Immature natural killer cell (primary cell): ENCODE measurements at places on chromosomes 16 and 17. TPM values are rescaled to one million over a fixed set of nuclear protein-coding genes. Genes with fewer than 3 reads are reported as not detected.

DNA sequence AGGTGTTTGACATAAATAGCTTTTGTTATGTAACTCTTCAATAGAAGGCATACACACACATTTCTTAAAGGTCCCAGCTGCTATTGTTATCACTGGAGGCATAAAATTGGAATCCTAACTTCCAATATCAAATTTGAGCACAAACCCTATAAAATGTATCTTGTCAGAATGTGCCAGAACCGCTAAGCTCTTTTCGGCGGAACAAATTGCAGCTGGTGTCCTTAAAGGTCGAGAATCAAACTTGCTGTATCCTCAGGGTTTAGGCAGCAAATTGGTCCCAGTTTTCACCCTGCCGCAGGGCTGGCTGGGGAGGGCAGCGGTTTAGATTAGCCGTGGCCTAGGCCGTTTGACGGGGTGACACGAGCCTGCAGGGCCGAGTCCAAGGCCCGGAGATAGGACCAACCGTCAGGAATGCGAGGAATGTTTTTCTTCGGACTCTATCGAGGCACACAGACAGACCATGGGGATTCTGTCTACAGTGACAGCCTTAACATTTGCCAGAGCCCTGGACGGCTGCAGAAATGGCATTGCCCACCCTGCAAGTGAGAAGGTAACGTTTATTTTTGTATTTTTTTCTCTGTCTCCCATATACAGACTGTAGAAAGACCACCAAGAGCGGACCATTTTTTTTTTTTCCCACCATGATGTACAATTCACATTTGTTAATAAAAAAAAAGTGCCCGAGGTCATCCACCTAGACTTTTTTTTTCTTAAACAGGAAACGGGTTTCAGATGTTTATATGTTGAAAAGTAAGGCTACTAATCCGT is 297.1 kb downstream of the IRF8 start:
- DNase-seq = no peak
- H3K27ac ChIP-seq = no peak overlapping the region
- no peak overlapping the region for H3K4me3 ChIP-seq
- no peaks in the 10 kb centered on the region for H3K36me3 ChIP-seq
- H3K27me3 ChIP-seq = peaks cover 11% of the 10 kb centered on the region

DNA sequence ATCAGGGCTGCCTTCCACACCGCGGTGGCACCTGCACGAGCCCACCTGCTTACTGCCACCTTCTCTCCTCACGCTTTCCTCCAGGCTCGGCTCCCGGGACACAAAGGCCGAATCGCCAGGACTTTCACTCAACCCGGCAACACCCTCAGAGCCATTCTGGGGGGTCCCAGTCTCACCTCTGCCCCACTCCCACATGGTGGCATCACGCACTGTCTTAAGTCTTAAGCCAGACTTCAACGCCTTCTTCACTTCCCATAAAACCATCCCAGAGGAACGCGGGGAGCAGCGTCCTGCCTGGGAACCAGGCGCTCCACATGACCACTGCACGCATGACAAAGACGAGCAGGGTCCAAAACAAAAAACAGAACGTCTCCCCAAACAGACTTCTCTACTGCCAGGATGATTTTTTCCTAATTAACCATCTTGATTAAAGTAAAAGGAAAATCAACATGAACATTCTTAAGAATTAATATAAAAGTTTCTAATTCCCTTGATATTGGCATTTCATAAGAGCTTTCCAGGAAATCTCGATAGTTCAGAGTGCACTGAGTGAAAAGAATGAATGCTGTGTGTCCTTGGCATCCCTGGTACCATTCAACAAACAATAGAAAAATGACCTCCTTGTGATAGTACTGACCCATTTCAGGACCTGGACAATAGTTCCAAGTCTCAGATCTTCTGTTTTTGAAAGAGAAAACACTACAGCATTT is 2.6 kb downstream of the CANT1 start:
- peaks cover 3% of the 10 kb centered on the region for H3K36me3 ChIP-seq
- H3K27me3 ChIP-seq = peaks cover 20% of the 10 kb centered on the region
- peaks cover 62% of the 10 kb centered on the region for H3K4me1 ChIP-seq
- peak overlapping the region; percentile 36 for H3K27ac ChIP-seq
- H3K4me3 ChIP-seq = peak overlapping the region; percentile 65
- no peak for DNase-seq

- H3K4me3 ChIP-seq = no peak overlapping the region
- no peaks in the 10 kb centered on the region for H3K4me1 ChIP-seq
- no peaks in the 10 kb centered on the region for H3K36me3 ChIP-seq
- H3K27ac ChIP-seq = no peak overlapping the region
- no peaks in the 10 kb centered on the region for H3K27me3 ChIP-seq
- DNase-seq = no peak
Measured at GRCh38 chr16:9003322-9003721, 39.6 kb upstream of the USP7 start.

GRCh38 chr17:49598918-49599317 is 23.2 kb downstream of the NXPH3 start:
- H3K4me1 ChIP-seq = no peaks in the 10 kb centered on the region
- H3K36me3 ChIP-seq = peaks cover 37% of the 10 kb centered on the region
- no peak for DNase-seq
- H3K27ac ChIP-seq = no peak overlapping the region
- H3K27me3 ChIP-seq = no peaks in the 10 kb centered on the region
- no peak overlapping the region for H3K4me3 ChIP-seq

DNA sequence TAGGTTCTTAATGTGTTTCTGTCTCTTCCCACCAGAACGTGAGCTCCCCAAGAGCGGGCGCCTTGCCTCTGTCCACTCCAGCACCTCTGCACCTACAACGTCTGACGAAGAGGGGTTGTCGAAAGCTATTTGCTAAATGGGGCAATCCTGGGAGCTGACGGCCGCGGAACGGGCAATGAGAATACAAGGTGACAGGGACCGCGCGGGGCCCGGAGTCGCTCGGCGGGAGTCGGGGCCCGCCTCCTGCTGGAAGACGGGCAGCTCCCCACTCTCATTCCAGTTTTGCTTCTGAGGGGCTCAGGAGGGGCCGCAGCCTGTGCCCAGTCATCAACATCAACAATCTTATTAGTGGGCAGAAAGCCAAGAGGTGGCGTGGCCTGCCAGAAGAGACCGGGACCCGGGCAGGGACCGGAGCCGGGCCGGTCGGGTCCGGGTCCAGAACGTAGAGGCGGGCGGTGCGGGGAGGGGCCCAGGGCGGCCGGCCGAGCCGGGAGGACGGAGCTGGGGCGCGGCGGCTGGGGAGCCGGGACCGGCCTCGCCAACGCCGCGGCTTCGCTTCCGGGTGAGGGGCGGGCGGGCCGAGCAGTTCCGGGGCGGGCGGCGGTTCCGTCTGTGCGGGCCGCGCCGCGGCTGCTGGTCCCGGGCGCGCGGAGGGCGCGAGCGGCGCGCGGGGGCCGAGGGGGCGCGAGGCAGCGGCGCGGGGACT is at the start of gene MOSMO:
MOSMO (plus strand) TSS at position 603 of the 706 bp plus-strand sequence. CDS start 191 bp downstream, outside the sequence.
- peak; percentile 69 for DNase-seq
- H3K27ac ChIP-seq = peak within 1 kb of the TSS; percentile 81
- H3K4me3 ChIP-seq = peak within 1 kb of the TSS; percentile 88
- H3K27me3 ChIP-seq = peaks cover 5% of the 10 kb centered on the region
- H3K36me3 ChIP-seq = no peaks in the 10 kb centered on the region

DNA sequence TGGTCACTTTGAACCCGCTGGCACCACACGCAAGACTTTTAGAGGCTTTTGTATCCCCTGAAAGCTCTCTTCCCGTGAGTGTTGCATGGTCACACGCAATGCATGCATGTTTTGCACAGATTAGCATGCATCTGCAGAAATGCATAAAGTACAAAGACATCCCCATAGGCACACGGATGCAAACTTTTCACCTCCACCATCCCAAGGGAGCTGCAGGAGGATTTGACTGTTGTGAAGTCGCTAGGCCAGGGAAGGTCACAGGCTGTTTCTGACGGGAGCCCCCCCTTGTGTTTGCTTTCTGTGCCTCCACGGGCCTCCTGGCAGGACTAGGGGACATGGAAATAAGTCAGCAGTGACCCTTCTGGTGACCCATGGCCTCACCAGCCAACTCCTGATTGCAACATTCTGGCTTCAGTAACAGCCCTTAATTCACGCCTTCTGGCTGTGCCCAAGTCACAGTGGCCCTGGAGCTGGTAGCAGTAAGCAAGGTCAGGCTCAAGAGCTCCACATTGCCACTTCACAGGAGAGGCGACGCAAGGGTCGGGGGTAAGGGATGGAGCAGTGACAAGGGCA is 45.1 kb downstream of the SOX9 start:
- no peaks in the 10 kb centered on the region for H3K27me3 ChIP-seq
- no peak overlapping the region for H3K27ac ChIP-seq
- no peak overlapping the region for H3K4me3 ChIP-seq

- peaks cover 27% of the 10 kb centered on the region for H3K4me1 ChIP-seq
- H3K27ac ChIP-seq = no peak overlapping the region
- DNase-seq = no peak
- H3K27me3 ChIP-seq = peaks cover 4% of the 10 kb centered on the region
Measured at GRCh38 chr16:31440516-31441184, 1.9 kb downstream of the ZNF843 start.

- H3K27me3 ChIP-seq = no peaks in the 10 kb centered on the region
- H3K4me1 ChIP-seq = no peaks in the 10 kb centered on the region
- no peak overlapping the region for H3K4me3 ChIP-seq
- DNase-seq = no peak
Measured at GRCh38 chr16:76970745-76971099, 220.3 kb upstream of the MON1B start.

DNA sequence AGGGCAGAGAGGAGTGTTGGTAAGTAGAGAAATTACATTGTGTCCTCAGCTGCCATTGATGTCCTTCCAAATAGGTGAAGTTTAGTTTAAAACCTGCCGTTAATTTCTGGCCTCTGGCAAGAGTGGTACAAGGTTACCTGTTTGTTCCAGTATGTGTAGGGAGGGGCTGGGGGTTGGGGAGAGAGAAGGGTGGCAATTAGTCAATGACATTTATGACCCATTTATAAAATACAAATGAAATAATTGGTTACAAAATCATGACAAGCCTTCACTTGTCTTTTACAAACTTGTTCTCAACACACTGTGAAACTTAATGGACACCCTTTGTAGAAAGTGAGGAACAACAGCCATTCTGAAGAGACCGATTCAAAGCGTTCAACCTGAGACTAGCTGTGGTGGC is 281.0 kb downstream of the FTO start:
- H3K4me1 ChIP-seq = no peaks in the 10 kb centered on the region
- DNase-seq = no peak

DNA sequence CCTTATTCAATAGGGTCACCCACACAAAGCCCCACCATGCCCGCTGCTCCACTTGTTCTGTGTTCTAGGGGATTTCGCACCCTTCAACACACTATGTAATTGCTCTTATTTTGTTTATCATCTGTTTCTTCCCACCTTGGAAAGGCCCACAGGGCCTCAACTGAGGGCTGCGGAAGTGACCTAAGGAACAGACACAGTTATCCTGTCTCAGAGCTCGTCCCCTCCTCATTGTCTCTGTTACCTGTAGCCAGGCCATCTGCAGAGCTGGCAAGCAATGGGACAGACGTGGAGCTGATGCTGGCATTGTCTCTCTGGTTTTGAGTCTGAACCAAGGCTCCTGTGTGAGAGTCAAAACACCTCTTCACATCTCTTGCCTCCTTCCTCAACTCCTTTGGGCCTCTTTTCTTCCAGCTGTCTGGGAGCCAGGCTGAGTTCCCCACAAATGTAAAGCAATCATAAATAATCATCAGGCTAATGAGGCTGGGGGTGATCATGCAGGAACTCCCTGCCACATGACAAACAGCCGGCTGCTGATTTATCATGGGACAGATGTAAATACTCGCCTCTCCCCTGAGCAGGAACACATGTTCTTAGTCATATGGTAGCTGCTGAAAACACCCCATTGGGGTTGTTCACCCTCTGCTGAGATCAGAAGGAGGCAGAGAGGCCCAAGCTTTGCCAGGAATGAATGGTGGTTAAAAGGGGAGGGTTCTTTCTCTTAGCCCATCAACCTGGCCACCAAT is 71.9 kb downstream of the AXIN2 start:
- no peak overlapping the region for H3K4me3 ChIP-seq
- no peak for DNase-seq
- no peaks in the 10 kb centered on the region for H3K4me1 ChIP-seq

GRCh38 chr16:58709333-58709732 is 24.8 kb upstream of the SLC38A7 start:
- no peak for DNase-seq
- no peak overlapping the region for H3K4me3 ChIP-seq
- no peaks in the 10 kb centered on the region for H3K27me3 ChIP-seq
- no peak overlapping the region for H3K27ac ChIP-seq

DNA sequence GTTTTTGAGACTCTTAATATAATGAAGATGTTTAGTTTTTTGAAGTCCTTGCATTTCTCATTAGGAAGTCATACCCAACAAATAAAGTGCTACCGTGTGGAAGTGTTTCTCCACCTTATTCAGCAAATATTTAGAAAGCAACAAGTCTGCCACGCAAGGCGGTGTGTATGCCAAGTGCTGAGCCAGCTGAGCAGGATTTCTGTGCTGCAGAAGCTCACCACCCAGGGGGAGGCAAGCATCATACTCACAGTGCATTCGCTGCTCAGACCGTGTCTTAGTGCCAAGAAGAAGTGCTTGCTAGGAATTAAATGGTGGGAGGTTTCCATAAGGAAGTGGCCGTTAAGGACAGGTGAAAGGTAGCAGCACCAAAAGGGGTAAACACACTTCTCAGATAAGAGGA is 111.2 kb downstream of the ARHGAP44 start:
- no peaks in the 10 kb centered on the region for H3K36me3 ChIP-seq
- H3K4me1 ChIP-seq = no peaks in the 10 kb centered on the region
- DNase-seq = no peak
- peaks cover 4% of the 10 kb centered on the region for H3K27me3 ChIP-seq

DNA sequence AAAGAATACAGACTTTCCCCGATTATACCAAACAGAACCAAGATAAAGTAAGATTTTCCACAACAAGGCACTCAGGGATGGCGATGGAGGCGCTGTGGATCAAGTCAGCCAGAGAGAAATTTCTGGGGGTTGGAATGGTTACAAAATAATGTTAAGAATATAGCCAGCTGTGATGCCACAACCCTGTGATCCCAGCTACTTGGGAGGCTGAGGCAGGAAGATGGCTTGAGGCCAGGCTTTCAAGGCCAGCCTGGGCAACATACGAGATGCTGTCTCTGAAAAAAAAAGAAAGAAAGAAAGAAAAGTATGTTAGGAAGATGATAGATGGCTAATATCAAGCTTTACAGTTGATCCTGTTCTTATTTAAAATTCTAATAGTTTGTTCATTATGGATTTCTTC is 10.6 kb upstream of the ALOX12 start:
- no peak for DNase-seq
- no peak overlapping the region for H3K4me3 ChIP-seq
- H3K4me1 ChIP-seq = peaks cover 3% of the 10 kb centered on the region
- peaks cover 4% of the 10 kb centered on the region for H3K27me3 ChIP-seq

- peaks cover 12% of the 10 kb centered on the region for H3K27me3 ChIP-seq
- peak; percentile 90 for DNase-seq
- H3K36me3 ChIP-seq = peaks cover 20% of the 10 kb centered on the region
- peaks cover 100% of the 10 kb centered on the region for H3K4me1 ChIP-seq
- H3K4me3 ChIP-seq = peak overlapping the region; percentile 83
Measured at GRCh38 chr16:81831722-81832126, 52.6 kb downstream of the PLCG2 start.

The SLFN12 gene
- 0.44 TPM for polyA plus RNA-seq

The MEIOB gene
- not detected for polyA plus RNA-seq

The PLCD3 gene
- polyA plus RNA-seq = 0.75 TPM

The IRF8 gene
- 92.8 TPM for polyA plus RNA-seq

The SLC46A1 gene
- 1.9 TPM for polyA plus RNA-seq

The GSPT1 gene
- 58.7 TPM for polyA plus RNA-seq

The LSM12 gene
- 82.6 TPM for polyA plus RNA-seq

The CUEDC1 gene
- 0.43 TPM for polyA plus RNA-seq

The CARD14 gene
- polyA plus RNA-seq = not detected
